ENCODE measurements at places on chromosomes 3 and 15.

- no peak for DNase-seq
Observed at GRCh38 chr3:143011705-143012104, 10.3 kb downstream of the U2SURP start.

- DNase-seq: no peak
Observed at GRCh38 chr3:156171281-156172267, 51.2 kb downstream of the KCNAB1 start.

GRCh38 chr15:87326269-87326668 is 930.3 kb downstream of the NTRK3 start:
- DNase-seq: no peak

- no peak for DNase-seq
Observed at GRCh38 chr3:166809520-166809919, 570.6 kb downstream of the ZBBX start.

- peak; percentile 34 for DNase-seq
Observed at GRCh38 chr3:176430244-176431037, 766.8 kb downstream of the TBL1XR1 start.

- DNase-seq: peak; percentile 60
Observed at GRCh38 chr3:159884661-159885402, 103.8 kb upstream of the IL12A start.

GRCh38 chr15:31306426-31307269 is 20.0 kb upstream of the KLF13 start:
- DNase-seq: peak; percentile 87

Data from myocyte (in vitro differentiated cells).